ENCODE measurements at places on chromosomes 16 and 17.

GRCh38 chr16:4697848-4698291, 4.5 kb downstream of the NUDT16L1 start:
- no peak for DNase-seq

- no peak for DNase-seq
These were observed 19.9 kb downstream of the CRAMP1 start for GRCh38 chr16:1631931-1632637.

DNA sequence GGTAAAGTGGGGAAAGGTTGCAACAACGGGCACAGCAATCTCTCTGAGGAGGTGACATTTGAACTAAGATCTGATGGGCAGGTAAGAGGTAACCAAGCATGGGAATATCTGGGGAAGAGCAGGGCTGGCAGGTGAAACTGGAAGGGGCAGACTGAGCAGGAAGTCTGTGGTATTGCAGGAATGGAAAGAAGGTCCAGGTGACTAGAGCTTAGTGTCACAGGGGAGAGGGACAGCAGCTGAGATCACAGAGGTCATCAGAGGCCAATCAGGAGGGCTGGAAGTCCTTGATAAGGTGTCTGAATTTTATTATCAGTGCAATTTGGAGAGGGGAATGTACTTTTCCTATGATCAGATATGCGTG, 73.3 kb upstream of the DHX40 start:
- DNase-seq, result no peak

- DNase-seq, result no peak
These were observed 848 bp downstream of the CES3 start for GRCh38 chr16:66961914-66962313.

GRCh38 chr16:75105306-75106061, 11.1 kb downstream of the LDHD start:
- DNase-seq, result no peak

- peak; percentile 13 for DNase-seq
These were observed 365.6 kb downstream of the SLC39A11 start for GRCh38 chr17:72726936-72727335.

DNA sequence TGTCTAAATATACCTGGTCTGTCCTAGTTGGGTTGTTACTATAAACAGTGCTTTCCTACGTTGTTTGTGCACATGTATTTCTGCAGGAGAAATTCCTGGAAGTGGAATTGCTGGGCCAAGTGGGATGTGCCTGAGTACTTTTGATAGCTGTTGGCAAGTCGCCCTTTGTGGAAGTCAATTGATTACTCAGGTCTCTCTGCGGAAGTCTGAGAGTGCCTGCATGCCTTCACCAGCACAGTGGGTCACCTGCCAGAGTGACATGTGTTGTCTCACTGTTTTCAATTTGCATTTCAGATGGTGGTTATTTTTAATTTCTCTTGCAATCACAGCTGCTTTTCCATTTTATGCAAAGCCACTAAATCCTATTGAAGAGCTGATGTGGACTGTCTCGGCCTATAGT, 2.3 kb upstream of the MVD start:
- DNase-seq, result no peak

DNA sequence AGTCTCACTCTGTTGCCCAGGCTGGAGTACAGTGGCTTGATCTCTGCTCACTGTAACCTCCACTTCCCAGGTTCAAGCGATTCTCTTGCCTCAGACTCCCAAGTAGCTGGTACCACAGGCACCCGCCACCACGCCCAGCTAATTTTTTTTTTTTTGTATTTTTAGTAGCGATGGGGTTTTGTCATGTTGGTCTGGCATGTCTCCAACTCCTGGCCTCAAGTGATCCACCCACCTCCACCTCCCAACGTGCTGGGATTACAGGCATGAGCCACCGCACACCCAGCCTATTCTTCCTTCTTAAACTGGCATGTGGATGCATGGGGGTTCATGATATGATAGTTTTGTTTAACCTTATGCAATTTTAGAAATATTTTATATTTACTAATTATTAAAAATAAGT, 39.4 kb upstream of the VWA3A start:
- no peak for DNase-seq

DNA sequence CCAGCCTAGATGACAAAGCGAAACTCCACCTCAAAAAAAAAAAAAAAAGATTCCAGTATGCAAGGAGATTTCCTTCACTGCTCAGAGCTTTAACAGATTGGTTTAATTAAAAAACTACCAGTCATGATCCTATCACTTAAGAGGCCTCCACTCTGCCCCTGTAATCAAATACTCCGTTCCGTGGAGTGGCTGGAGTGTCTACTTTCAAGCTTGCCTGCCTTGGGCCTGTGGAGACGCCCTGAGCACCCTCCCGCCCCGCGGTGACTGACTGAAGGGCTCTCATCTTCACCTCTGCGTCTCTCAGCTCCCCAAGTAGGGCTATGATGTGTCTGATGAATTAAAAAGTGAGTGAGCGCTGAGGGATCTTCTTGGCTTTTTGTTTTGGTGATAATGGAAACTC, 25.3 kb upstream of the TRPV3 start:
- no peak for DNase-seq

DNA sequence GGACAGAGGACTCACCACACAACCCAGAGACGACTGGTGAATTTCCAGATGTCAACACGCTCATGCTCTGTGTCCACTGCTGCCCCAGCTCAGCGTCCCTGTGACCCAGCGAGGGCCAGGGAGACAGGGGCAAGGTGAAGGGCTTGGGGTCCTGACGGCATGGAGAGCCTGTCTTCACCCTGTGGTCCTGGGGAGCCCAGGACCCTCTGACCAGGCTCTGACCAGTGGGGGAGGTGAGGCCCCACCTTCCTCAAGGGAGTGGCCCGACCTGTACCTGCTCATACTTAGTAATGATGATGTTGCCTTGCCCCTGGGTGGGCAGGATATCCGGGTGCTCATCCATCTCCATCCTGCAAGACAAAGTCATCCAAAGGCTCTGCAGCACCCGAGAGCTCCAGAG, 39.8 kb downstream of the TNFRSF13B start:
- no peak for DNase-seq

- DNase-seq, result no peak
These were observed 16.4 kb upstream of the SEC14L1 start for GRCh38 chr17:77124192-77124889.

DNA sequence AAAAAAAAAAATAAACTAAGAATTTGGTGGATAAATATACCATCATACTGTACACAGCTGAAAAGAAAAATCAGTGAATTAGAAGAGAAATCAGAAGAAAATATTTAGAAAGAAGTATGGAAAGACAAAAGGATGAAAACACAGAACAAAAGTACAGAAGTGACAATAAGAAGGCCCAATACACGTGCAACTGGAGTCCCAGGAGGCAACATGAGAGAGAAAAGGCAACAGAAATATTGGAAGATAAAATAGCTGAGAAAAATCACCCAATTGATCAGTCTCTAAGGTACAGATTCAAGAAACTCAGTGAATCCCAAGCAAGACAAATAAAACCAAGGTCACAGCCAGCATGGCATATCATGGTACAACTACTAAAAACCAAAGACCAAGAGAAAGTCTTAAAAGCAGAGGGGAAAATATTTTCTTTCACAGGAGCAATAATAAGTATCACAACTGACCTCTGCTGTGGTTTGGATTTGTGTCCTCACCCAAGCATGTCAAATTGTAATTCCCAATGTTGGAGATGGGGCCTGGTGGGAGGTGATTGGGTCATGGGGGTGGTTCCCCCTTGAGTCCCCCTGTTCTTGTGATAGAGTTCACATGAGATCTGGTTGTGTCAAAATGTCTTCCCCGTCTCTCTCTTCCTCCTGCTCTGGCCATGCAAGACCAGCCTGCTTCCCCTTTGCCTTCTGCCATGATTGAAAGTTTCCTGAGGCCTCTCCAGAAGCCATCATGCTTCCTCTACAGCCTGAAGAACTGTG, 20.2 kb upstream of the ENGASE start:
- DNase-seq, result no peak

DNA sequence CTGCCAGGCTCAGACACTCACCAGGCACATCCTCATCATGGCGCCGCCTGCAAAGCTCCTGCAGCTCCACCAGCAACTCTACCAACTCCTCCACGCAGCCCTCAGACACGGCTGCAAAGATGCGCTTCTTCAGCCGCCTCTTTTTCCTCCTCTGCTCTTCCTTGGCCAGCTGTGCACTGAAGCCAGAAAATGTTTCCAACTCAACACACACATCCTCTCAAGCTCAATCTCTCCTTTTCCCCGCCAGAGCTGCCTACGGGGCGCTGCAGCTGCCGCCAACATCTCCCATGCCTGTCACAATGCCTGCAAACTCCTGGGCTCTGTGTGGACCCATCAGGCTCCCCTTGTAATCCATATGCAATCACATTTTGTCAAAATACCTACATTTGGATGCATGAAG, 14.2 kb downstream of the TRPV3 start:
- no peak for DNase-seq

- no peak for DNase-seq
These were observed 22.6 kb upstream of the PMP22 start for GRCh38 chr17:15287538-15288267.

DNA sequence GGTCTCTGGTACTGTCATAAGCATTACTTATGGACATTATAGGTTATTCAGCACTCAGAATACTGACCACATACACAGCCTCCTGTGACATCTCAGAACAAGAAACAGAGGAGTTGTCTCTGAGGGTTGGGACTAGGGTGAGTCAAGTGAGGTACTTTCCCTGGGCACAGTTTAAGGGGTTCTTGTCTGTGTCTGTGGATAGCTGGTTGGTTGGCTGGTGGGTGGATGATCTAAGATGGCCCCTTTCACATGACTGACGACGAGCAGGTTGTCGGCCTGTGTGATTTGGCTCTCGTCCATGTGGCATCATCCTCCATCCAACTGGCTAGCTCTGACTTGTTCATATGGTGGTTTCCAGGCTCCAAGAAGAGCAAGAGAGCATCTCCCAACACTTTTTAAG, 163.9 kb downstream of the PRKCB start:
- DNase-seq, result no peak

GRCh38 chr16:83343935-83344366, 463.8 kb upstream of the HSBP1 start:
- no peak for DNase-seq

GRCh38 chr16:83002351-83003334, 375.9 kb downstream of the CDH13 start:
- no peak for DNase-seq

- DNase-seq, result no peak
These were observed 48.6 kb upstream of the DDX52 start for GRCh38 chr17:37691807-37692206.

DNA sequence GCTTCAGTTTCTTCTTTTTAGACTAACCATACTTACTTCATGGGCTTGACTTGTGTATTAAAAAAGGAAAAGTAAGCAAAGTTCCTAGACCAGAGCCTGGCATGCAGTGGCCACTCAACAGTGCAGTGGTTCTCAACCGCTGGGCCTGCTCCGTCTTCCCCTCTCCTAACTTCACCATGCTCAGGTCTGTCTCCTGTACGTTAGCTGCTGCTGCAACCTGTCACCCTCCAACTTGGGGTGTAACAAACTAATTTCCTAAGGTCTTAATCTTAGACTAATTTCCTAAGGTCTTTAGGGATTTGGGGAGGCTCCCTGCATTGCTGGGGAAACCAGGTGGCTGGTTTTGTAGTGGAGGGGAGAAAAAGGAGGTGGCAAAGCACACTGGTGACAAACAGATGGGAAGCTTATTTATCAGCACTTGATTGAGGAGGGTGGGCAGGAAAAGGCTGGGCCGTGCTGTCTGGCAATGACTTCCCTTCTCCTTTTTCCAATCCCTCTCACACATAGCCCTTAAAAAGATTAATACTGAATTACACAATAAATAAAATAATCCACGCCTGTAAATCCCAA, 2.2 kb upstream of the ARL4D start:
- no peak for DNase-seq

All from activated CD4-positive, alpha-beta T cell treated with anti-CD3 and anti-CD28 coated beads for 4 hours (primary cell).